ENCODE measurements at places on chromosomes 12 and 14.

GRCh38 chr14:50308363-50308915 is 3.6 kb downstream of the L2HGDH start:
- DNase-seq, result no peak

- DNase-seq, result no peak
Measured at GRCh38 chr12:129269756-129270495, 416.6 kb downstream of the GLT1D1 start.

DNA sequence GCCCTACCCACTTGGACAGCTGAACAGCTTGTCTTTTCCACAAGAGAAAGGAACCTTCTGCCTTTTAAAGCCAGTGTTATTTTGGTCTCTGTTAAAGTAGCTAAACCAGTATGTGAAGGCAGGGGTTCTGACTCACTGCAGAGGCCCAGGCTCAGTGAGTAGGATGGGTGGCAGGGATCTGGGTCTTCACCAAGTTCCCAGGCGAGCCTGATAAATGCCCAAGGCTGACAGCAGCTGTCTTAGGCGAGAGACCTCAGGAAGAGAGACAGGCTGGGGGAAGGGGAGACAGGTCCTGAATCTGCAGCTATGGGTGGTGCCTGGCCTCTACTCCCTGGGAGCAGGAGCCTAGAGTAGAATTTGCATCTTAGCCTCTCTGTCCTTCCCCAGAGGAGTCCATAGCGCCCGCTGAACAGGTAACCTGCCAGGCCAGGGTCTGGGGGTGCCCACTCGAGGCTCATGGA is 18.1 kb upstream of the KIF26A start:
- no peak for DNase-seq

- DNase-seq, result no peak
Measured at GRCh38 chr12:69616025-69616424, 5.3 kb upstream of the LRRC10 start.

DNA sequence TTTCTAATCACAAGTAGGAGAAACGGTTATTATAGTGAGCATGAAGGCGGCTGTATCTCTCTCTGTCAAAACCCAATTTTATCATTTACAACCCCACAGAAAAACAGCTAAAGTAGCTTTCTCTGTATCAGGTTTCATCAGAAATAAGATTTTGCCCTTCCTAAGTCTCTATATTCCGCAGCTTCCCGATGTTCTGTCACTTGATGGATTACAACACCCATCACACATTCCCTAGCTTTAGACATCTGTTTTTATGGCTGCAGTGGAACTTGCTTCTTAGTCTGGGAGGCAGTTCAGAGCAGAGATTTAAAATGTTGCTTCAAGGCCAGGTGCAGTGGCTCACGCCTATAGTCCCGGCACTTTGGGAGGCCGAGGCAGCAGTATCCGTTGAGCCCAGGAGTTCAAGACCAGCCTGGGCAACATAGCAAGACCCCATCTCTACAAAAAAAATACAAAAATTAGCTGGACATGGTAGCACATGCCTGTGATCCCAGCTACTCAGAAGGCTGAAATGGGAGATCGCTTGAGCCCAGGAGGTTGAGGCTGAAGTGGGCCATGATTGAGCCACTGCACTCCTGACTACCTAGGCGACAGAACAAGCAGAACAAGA is 27.6 kb upstream of the FOXN3 start:
- DNase-seq, result no peak

DNA sequence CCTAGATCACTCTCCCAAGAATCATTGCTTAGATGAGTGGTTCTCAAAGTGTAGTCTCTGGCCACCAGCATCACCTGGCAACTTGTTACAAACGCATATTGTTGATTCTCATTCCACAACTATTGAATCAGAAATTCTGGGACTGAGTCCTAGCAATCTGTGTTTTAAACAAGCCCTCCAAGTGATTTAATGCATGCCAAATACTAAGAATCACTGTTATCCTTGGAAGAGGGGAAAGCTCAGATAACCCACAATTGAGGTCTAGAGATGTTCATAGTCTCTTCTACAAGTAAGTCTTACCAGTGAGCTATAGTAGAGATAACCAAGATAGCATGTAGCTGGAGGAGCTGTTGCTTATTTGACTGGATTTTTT is 666.6 kb downstream of the DIO2 start:
- DNase-seq, result no peak

DNA sequence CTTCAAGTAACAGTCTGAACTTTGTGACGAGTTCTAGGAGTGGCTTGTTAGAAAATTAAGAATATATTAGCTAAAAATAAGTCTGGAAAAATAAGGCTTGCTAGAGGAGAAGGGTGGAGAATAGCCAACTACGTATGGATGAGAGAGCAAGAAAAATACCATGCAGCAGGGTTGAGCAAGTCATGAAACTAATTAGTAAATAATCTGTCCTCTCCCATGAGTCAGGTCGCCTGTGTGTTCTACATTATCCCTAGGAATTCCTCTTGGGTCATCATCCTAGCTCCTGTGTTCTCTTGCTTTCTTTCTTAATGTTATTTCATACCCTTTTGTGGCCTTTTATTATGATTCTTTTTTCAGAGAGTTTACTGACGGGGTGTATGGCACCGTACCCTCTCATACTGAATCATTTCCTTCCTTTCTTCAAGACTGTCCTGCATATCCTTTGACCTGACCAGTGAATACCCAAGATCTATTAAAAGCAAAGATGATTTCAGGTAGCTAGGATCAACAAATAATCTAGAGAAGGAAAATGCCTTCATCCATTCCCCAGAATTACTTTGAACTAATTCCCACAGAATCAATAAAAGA is 177.2 kb upstream of the NPAS3 start:
- DNase-seq, result no peak

- no peak for DNase-seq
Measured at GRCh38 chr12:79732638-79733037, 41.9 kb upstream of the PAWR start.

DNA sequence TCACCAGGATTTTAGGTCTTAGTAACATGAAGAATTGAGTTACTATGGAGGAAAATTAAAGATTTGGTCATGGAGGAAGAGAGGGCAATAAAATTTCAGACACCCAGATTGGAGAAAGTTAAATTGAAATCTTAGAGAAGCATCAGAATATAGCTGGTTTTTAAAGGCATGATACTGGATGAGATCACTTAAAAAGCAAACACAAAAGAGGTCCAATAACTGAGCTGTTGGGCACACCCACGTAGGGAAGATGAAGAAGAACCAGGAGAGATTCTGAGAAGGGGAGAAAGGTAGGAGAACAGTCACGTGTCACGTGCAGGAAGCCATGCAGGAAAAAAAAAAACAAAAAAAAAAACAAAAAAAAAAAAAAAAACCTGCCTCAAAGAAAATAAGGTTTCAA is 18.8 kb downstream of the CAPS2 start:
- no peak for DNase-seq

DNA sequence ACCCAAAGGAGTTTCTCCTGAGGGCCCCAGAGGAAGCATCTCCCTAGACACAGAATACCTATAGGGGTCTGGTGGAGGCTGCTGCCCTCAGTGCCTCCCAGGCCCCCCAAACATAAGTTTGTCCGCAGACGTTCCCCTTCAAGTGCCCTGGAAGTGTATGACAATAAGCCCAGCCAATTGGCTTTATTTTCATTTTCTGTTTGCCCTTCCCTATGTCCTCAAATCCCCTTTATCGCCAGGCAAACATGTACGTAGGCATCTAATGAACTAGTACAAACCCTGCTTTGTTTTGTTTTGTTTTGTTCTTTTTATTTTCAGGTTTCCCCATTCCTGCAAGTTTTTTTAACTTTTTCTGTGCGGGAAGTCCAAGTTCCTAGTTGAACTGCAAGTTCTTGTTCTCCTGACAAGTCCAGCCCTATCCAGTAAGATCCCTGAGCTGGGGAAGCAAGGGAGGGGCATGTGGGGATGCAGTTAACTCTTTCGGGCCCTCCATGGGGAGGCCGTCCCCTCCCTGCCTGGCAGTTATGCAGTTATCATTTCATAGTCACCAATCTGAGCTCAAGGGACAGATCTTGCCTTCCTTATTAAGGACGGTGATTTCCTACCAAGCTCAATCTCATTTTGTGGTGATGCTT is 141.9 kb downstream of the KCNA5 start:
- no peak for DNase-seq
